Kidney (tissue), 22 donors: ENCODE measurements at places on chromosomes 7 and 10. TPM values are rescaled to one million over a fixed set of nuclear protein-coding genes. Genes with fewer than 3 reads are reported as not detected.

DNA sequence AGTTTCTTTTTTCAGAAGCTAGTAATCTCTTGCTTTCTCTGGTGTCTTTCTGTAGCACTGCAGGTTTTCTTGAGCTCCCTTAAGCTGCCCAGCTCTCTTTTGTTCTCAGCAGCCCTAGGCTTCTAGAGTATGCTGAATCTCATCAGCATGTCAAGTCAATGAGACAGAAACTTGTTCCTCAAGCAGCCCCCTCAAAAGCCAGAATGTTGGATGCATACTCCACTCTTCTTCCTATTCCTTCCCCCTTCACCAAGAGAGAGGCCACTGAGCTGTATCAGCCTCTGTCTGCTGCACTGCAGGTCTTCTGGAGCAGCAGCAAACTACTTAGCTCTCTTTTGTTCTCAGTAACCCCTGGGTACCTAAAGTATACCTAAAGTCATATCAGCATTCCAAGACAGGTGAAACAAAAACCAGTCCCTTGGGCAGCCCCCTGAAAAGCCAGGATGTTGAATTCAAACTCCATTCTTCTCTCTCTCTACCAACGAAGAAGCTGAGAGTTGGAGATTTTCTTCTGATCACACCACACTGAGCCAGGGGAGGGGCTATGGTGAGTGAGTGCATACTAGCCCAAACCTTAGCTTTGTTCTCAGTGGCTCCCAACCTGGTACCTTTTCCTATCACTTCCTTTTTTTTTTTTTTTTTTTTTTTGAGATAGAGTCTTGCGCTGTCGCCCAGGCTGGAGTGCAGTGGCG, 73.3 kb upstream of the WAC start:
- DNase-seq = no peak

DNA sequence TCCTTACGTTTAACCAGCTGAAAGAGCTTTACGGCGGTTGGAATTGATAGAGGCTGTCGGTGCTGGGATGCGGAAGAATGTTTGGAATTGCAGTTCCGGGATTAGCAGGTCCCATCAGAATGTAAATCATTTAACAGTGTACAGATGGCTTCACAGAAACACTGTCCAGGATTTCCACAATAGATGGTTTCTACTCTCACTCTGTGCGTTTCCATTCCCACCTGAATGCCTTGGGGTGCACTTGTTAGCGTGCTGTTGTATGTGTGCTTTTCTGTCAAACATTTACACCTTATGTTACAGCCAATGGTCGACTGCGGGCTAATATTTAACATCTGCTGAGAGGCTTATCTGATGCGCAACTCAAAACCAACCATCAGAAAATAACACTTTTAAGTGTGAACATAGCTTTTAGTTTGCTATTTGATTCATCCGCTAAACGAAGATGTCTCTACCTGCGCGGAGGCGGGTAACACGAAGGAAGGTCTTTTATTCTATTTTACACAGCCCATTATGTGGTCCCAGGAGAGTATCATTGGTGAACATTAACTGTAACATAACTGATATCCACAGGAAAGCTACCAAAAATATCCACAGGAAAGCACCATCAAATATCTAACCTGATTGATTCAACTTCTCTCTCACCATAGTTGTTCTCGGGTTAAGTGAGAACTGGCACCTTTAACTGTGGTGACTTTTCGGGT, 179.0 kb downstream of the PRPF18 start:
- peak; percentile 61 for DNase-seq

DNA sequence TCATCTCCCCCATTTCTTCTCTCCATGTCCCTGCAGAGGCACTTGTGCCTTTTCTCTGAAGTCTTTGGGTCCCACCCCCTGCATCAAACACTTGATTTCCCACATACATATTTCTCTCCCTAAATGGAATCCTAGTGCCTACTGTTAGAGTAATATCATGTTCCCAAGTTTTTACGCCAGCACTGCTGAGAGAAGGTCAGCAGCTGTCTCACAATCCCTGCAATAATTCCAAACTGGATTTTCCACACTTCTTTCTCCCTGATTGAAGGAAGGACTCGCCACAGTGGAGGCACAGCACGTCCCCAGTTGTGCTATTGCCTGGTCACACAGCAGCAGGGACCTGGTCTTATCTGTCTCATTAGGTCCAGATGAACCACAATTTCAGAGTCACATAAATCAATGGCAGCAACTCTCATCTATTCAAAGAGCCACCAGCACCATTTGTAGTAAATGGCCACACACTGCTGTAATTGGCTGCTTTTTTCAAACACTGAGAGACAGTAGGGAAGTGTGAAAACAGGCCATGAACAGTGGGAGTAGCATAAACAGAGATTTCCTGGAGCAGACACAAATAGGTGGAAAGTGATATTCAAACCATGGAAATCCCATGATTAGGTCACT, 605.5 kb downstream of the XPNPEP1 start:
- no peak for DNase-seq

DNA sequence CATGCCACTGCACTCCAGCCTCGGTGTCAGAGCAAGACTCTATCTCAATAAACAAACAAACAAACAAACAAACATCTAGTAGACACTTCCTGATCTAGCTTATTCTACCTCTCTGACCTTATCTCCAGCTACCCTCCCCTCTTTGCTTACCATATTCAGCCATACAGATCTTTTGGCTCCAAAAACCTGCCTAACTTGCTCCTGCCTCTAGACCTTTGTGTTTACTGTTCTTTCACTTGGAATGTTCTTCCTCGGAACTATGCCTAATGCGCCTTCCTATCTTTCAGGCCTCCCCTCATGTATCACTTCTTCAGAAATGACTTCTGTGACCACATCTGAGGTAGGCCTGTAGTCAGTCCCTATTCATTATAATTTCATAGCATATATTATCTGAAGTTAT, 20.3 kb upstream of the WNT8B start:
- DNase-seq = no peak

DNA sequence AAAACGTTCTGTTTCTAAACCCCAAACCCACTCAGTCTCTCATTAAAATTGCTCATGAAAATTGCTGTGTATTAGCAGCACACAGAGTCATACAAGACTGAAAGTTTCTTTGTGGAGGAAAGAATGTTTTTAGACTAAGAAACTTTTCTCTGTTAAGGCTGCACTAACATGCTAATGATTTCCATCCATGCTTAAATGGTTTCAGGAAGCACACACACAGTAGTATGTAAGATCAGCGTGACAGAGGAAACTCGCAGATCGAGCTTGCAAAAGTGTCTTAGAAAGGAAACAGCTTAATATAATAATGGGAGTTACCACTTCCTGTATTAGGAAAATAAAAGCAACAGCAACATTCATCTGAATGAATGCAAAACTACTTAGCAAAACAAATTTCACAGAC, 112.7 kb downstream of the ICA1 start:
- DNase-seq = no peak

DNA sequence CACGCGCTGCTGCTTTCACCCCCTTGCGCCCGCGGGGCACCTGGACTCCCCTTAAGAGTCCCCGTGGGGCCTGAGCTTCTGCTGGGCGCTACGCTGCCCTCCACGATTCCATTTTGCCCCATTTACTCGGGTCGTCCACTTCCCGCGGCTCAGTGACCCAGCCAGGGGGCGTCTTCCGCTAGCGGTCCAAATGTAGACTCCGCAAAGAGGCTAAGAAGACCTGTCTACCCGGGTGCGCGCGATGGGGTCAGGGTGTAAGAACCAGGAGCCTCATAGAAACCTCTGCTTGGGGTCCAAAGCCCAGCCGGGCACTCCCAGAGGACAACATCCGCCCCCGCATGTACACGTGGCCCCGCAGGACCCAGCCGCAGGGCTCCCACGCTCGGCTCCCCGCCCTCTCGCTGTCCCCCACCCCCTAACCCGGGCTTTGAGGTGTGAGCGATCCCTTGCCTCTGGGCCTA, 5.2 kb upstream of the HMX2 start:
- DNase-seq = no peak

DNA sequence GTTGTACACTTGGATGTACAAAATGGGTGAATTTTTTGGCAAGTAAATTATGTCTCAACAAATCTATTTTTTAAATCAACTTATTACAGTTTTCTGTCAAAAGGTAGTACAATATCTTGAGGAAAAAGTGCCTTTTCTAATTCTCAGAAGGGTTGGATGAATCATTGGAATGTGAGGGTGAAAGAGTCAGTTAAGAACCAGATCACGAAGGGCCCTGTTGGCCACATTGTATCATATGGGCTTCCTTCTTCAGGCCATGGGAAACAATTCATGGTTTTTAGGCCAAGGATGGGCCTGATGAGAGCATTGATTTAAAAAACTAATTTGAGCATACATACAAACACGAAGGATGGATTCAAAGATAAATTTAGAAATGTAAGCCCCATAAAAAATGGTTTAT, 503.7 kb downstream of the TNS3 start:
- DNase-seq = no peak

HYAL4 gene
- total RNA-seq = not detected

HOXA4 gene
- 11.2 TPM for total RNA-seq

NUDT13 gene
- total RNA-seq = 3.3 TPM
